ENCODE measurements at places on chromosomes 11 and 22.

DNA sequence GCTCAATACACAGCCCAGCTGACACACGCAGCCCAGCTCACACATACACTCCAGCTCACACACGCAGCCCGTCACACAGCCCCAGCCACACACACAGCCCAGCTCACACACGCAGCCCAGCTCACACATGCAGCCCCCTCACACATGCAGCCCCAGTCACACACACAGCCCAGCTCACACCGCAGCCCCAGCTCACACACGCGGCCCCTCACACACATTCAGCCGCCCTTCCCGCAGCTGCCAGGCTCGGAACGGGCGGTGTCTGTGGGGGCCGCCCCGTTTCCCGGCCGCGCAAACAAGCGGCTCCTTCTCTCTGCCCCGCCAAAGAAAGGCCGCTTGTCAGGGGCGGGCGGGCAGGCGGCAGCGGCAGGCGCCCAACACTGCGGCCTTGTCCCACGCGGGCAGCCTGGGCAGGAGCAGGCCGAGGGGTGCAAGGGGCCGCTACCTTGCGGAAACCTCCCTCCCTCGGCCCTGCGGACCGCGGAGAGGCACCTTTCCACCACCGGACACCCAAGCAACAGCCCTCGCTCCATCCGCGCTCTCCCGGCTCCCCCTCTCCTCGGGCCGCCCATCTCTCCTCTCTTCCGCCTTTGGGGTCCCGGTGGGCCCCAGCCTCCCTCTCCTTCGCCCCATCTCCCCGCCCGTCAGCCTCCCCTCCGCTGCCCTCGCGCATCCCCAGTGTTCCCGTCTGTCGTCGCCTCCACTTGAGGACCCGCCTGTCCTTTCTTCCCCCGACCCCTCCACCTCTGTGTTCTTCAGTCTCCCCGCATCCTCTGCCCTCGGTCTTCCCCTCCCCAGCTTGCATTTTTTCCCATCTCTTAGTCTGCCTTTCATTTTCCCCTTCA is 2.2 kb downstream of the PHLDB1 start:
- peak; percentile 33 for DNase-seq

DNA sequence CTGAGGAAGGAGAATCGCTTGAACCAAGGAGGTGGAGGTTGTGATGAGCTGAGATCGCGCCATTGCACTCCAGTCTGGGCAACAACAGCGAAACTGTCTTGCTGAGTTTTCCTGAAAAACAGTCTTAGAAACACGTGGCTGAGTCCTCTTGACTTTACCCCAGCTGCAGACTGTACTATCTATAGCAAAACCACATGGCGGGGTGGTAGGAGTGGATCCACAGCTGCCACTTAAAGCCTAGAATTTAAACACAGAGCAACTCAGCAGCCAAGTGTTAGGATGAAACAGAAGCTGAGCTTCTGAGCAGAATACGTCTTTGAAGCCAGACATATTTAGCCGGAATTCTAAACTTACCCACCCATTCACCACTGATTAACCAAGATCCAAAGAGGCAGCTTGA is 14.1 kb downstream of the PATZ1 start:
- no peak for DNase-seq

DNA sequence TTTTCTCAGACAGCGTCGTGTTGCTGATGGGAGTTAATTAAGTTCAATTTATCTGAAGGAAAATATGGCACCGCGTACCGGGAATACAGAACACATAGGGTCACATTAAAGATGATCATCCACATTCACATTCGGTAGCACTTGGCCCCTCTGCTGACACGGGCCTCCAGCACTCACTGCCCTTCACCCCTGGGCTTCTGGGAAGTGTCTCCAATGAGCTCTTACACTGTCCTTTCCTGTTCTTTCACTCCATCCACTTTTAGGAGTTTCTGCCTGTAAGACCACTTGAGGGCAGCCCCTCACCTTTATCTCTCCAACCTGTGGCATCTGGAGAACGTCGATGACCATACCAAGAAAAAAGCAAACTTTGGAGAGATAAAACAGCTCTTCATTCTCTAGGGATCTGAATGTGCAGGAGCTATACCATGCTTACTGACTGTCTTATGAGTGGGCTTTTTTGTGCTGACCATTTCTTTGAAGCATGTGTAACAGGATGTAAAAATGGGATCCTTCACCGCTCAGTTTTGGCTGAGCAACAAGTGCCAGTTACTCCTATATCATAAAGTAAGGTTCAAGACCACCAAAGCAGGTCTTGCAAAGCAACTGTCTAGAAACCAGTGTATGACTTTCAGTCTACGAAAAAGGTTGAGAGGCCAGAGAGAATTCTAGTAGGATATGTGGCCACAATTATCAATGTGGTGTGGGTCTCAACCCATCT is 1.1 kb upstream of the SERGEF start:
- peak; percentile 24 for DNase-seq

DNA sequence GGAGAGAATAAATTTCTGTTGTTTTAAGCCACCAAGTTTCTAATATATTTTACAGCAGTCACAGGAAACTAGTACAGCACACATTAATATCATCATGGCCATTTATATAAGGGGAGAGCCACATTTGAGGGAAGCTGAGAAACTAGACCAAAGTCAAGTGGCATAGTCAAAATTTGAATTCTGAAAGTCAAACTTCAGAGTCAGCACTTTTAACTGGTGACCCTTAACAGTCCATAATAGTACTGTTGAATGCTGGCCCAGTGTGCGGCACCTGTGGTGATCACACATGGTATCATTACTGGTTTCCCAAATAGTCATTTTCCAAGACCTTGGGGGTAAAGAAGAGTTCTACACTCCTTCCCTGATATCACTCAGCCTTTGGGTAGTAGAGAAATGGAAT is 44.3 kb upstream of the PAX6 start:
- no peak for DNase-seq

DNA sequence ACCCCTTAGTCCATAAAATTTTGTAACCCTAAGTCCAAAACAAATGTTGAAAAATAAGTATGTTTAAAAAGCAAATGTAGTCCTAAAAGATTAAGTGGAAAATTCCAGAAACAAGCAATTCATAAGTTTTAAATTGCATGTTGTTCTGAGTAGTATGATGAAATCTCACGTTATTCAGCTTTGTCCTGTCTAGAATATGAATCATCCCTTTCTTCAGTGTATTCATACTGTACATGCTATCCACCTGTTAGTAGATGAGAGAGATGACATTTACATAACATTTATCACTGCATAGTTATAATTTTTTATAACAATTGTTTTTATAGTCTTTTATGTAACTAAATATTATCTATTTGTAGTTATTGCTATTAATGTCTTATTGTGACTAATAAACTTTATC is 622.3 kb upstream of the CHORDC1 start:
- no peak for DNase-seq

DNA sequence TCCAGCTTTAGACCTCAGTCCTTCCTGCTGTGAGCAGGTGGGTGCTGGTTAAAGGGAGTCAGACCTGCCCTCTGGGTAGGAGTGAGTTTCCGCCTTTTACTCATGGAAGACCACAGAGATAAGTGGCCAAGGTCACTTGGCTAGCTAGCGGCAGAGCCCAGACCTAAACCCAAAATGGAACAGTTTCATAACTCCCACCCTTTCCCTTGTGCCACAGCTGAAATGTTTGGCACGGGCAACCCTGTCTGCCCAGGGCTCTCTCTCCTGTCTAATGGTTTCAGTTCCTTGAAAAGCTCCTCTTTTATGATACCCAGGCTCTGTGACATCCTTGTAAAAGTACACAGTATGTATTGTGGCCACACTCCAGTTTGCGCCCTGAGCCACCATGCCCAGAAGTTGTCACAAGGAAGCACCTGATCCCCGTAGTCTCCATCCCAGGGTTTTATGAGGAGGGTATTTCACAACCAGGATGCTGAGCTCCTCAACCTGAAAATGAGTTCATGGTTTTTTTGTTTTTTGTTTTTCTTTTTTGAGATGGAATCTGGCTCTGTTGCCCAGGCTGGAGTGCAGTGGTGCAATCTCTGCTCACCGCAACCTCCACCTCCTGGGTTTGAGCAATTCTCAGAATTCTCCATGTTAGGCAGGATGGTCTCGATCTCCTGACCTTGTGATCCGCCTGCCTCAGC is 5.1 kb downstream of the MB start:
- no peak for DNase-seq

DNA sequence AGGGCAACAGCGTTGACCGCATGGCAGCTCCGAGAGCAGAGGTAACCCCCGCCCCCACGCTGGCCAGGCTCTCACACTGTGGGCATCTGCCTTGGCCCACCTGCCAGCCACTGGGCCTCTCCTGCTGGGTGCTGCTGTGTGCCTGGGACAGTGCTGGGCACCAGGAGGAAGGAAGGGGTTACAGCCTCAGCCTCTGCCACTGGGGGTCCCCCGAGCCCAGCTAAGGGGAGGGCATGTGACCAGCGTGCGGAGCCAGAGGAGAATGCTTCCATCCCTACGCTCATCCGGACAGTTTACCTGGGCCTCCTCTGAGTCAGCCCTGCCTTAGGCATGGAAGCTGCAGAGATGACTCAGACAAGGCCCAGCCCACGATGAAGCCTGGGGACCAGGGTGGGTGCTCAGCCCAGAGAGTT is 10.9 kb downstream of the NCF4 start:
- peak; percentile 53 for DNase-seq

- DNase-seq, result peak; percentile 51
These were observed 41.5 kb upstream of the HSPA8 start for GRCh38 chr11:123103326-123103980.

DNA sequence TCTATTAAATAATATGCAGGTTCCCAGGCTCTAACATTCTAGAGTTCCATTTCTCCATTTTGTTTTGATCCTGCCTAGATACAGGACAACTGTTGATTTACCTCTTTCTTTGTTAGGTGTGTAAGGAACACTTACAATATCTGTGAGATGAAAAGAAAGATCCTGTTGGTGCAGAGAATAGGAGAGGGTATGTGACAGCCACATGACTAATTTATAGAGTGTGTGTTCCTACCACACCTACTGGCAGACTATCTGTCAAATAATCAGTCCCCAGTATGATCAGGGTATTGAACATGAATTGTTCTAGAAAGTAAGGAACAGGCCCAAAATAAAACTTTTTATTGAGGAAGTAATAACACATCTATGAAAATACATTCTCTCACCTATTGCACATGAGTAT is 10.2 kb downstream of the MMP10 start:
- DNase-seq, result no peak

GRCh38 chr11:6191742-6192141 is 7.3 kb upstream of the OR52W1 start:
- DNase-seq, result no peak

- DNase-seq, result no peak
These were observed 9.0 kb downstream of the PRRG4 start for GRCh38 chr11:32838505-32839274.

DNA sequence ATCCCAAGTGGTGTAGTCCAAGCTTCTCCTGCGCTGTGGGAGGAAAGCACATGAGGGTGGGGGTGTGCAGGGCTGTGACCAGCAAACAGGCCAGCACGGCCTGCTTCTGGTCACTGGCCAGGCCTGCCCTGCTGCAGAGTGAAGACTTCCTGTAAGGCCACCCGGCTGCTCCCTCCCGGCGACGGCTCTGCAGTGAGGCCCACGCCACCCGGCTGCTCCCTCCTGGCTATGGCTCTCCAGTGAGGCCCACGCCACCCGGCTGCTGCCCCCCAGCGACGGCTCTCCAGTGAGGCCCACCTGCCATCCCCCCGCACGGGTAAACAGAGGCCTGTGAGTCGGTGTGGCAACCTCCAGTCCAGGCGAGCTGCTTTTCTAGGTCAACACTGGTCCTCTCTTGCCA is 31.4 kb upstream of the BRSK2 start:
- no peak for DNase-seq

DNA sequence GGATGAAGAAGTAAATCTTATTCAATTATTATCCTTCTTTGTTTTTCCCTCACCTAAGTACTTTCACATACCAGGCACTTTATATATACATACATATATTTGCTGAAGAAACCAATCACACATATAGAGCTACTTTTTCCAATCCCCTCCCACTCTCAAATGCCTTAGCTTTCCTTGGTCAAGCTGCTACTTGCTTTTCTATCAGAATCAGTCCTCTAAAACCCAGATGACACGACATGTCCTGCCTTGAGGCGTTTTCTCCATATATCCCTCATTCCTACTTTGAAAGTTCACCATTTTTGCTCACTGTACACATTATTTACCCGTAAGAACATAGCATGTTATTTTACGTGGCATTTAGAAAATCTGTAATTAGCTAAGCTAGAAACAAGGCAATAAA is 5.4 kb downstream of the RAB38 start:
- no peak for DNase-seq

DNA sequence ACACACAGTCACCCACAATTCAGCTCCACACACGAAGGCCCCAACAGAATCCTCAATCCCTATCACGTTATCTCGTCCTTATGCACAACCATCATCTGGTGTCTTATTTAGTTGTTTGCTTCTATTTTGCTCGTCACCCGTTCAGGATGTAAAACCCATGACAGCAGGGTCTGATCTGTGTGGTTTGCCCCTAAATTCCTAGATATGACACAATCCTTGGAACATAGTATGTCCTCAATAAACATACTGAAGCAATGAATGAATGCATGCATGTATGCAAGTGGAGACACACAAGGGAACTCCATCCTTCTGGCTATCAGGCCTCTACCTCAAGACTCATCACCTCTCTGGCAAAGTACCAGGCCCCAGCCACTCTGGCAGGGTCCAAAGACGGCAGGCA is 20.2 kb downstream of the STARD10 start:
- DNase-seq, result no peak

GRCh38 chr11:61782841-61783240 is 9.6 kb downstream of the TMEM258 start:
- peak; percentile 80 for DNase-seq

DNA sequence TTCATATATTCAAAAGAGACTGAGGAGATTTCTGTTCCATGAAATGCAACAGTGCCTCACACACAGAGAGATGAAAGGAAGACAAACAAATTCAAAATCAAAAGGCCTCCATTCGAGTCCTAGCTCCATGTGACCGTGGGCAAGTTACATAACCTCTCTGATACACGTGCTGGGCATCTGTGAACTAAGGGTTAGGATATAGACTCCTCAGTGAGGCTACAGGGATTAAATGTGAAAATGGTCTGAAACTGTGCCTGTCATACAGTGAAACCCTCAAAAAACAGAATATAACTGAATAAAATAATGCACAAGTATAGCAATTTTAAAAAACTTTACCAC is 111.8 kb upstream of the MTMR2 start:
- no peak for DNase-seq

- DNase-seq, result no peak
These were observed 18.8 kb downstream of the RASD2 start for GRCh38 chr22:35559354-35560005.

DNA sequence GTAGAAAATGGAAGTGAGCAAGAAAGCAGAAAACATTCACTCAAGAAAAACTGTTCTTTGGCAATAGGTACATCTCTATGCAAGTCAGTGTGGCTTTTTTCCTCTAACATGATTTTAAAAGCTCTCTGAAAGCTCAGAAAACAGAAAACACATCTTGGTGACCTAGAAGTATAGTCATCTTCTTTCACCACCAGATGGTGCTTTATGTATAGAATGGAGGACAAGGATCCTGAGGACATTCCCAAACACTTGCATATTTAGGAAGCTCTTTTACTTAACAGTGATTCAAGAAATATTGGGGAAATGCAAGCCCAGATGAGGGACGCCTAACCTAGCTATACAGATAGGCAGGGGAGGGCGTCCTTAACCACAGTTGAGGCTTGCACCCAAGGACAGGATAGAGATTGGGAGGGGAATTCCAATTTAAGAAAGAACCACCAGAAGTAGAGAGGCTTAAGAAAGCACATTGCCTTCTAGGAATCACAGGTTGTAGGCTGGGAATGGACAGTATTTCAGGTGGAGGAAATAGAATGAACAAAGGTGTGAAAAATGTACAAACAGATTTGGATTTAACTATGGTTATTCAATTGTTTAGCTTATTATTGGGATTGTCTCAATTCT is 13.8 kb upstream of the CCDC81 start:
- peak; percentile 8 for DNase-seq

GRCh38 chr22:20503816-20504215 is 3.6 kb upstream of the MED15 start:
- no peak for DNase-seq
